ENCODE measurements at places on chromosomes 13 and 19.

DNA sequence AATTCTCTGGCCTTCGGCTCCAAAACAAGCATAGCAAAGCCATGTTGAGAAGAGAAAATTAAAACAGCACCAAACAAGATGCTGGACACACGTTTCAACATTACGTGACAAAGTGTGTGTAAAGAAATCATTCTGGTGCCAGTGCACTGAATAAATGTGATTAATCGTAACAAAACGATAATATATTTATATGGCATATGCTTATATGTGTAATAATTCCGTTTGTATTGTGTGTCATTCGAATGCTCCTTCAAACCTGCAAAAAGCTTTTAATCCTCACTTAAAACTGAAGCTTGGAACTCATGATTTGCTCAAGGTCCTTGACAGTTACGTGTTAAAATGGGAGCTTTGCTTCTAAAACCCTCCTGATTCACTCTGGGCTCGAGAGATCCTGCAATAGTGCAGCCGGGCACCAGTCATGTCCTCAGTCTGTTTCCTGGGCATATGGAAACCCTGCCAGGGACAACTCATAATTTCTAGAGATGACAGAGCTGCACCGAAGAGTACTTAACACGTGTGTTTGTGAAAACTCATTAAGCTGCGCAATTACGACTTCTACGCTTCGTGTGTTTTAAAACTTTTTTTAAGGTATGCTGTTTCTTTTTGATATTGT lies 731 bp upstream of the AKAP8L start:
- no peak for DNase-seq

DNA sequence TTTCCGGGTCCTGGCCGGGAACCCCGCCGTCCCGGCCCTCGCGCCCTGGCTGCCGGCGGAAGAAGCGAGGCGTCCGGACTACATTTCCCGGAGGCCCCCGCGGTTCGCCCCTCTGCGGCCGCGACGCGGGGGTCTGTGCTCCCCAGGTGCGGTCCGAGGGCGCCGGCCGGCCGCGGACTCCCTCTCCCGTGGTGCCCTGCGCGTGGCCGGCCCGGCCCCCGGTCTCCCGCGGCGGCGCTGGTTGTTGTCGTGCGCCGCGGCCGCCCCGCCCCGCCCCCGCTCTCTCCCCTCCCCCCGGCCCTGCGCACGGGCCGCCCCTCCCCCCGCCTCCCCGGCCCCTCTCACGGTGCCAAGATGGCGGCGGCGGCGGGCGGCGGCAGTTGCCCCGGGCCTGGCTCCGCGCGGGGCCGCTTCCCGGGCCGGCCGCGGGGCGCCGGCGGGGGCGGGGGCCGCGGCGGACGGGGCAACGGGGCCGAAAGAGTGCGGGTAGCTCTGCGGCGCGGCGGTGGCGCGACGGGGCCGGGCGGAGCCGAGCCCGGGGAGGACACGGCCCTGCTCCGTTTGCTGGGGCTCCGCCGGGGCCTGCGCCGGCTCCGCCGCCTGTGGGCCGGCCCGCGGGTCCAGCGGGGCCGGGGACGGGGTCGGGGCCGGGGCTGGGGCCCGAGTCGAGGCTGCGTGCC lies at the start of gene KMT2B:
Gene KMT2B (plus strand): TSS at position 339 of the 680 bp plus-strand sequence. CDS start 16 bp downstream, at position 355.
- no peak for DNase-seq

- DNase-seq = no peak
Observed at GRCh38 chr13:77337159-77337558, 10.3 kb upstream of the MYCBP2 start.

DNA sequence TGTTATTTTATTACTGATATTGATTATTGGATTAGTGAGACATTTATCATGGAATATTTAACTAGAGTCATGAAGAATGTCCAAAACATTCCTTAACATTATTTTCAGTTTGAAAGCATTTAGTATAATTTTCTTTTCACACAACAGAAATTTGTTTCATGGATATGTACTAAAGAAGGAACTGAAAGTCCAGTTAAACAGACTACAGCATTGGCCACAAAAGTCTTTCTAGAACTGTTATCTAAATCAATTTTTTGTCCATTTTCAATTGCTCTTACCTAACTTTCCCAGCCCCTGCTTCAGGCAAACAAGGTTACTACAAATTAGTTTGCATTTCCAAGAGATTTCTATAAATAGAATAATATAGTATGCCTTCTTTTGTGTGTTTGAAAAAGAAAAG lies 1018.0 kb upstream of the PCDH20 start:
- no peak for DNase-seq

DNA sequence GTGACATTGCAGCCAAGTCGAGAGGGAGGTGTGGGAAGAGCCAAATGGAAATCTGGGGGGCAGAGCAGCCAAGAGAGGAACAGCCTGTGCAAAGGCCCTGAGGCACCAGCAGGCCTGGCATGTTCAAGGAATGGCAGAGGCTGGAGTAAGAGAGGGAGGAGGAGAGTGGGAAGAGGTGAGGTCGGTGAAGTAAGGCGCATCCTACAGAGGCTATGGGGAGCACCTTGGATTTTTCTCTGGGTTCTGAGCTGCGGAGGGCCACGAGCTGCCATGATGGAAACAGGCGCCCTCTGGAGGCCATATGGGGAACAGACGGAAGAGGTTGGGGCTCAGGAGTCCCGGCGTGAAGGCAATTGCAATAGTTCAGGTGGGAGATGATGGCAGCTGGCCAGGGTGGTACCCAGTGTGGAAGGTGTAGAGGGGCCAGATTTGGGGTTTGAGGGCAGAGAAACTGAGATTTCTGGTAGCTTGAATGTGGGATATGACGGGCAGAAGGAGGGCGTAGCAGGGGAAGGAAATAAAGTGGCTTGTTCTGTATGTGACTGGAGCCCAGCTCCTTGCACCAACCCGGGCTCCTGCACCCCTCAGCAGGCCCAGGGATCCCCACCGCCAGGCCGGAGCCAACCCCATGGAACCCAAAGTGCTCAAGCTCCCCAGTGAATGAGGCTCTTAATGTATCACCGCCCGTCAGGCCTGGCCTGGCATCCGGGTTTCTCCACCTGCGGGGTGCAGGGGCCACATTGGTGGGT lies 20.5 kb upstream of the STRN4 start:
- peak; percentile 68 for DNase-seq

- no peak for DNase-seq
Observed at GRCh38 chr13:76385586-76385985, 500.6 kb downstream of the KCTD12 start.

- DNase-seq = no peak
Observed at GRCh38 chr13:52003541-52003940, 7.7 kb downstream of the ATP7B start.

DNA sequence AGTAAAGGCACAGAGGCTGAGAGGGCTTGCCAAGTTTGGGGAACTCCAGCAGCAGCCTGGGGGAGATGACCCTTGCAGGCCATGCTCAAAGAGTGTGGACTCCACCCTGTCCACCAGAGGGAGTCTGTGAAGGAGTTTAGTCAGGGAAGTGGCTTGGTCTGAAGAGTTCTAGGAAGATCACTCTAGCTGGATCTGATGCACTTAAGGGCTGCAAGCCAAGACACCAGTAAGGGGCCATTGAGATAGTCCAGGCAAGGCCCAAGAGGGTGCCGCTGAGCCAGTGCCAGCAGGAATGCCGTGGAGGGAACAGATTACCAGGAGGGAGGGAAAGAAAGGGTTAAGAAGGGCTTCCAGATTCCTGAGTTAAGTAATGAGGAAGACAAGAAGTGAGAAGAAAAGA lies 68.7 kb downstream of the ZAR1L start:
- DNase-seq = peak; percentile 53

DNA sequence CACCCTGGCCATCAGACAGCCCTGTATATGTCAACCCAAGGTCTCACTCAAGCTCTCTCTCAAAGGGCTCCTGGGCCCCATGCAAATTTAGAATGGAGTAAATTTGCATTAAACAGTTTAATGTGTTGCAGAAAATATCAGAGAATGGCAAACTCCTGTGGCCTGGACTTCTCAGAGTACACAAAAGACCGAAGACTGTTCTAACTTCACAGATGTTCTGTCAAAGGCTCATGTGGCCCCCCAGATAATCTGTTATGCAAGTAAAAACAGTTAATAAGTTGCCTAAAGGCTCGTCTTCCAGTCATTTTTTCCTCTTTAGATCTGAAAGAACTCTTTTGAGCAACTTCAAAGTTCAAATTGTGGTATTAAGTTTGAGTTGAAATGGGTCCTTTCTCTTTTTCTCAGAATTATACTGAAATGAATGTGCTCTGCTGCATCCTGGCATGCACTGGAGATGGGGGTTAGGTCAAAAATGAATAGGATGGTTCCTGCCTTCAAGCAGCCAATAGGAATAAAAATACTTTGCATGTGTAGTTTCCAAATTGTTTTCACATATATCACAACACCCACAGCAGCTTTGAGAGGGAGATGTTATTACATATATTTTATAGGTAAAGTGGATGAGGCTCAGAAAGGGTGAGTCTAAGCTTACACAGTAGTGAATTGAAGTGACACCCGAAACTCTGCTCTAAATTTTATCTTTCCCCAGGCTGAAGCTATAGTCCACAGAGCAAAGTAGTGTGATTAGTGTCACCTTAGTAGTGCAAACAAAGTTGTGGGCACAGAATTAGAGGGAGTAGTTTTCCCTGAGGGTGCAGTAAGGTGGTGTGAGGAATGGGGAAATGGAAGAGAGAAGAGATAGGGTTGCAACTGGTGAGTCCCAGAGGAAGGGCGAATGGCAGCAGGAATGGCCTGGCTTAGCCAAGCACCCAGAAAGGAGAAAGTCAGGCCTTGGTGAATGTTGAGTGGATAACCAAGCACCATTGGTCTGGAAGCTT lies 205.0 kb upstream of the RFC3 start:
- peak; percentile 12 for DNase-seq

GRCh38 chr19:47094557-47095475 lies 18.8 kb downstream of the ZC3H4 start:
- DNase-seq = peak; percentile 53

DNA sequence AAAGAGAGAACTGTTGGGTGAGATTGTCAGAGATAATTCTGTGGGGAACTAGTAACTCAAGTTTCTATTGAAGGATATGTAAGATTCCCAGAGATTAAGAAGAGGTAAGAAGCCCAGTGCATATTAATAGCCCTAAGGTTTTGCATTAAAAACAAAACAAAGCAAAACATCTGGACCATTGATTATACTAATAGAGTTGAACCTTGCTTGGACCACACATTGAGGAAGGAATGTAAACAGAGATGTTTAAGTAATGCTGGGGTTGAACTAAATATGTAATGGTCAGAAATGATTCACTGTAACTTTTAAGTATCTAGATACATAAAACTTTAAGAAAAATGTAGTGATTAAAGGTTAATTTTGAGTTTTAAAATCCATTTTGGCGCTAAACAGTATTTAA lies 1770.0 kb downstream of the PCDH9 start:
- DNase-seq = no peak

DNA sequence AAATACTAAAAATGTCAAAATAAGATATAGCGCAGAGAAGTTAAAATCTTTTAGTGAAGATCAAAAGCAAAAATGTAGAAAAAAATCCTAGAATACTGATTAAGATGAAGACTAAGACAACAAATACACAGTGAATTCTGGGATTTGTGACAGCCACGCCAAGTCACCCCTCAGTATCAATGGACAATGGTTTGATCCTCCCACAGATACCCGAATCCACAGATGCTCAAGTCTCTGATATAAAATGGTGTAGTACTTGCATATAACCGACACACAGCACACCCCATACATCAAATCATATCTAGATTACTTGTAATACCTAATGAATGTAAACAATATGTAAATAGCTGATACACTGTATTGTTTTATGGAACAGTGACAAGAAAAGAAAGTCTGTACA lies 5.9 kb downstream of the MIPEP start:
- no peak for DNase-seq
